ENCODE measurements at places on chromosomes 7 and 10.

GRCh38 chr10:47107007-47107747 is 192.8 kb upstream of the GDF10 start:
- DNase-seq = no peak

DNA sequence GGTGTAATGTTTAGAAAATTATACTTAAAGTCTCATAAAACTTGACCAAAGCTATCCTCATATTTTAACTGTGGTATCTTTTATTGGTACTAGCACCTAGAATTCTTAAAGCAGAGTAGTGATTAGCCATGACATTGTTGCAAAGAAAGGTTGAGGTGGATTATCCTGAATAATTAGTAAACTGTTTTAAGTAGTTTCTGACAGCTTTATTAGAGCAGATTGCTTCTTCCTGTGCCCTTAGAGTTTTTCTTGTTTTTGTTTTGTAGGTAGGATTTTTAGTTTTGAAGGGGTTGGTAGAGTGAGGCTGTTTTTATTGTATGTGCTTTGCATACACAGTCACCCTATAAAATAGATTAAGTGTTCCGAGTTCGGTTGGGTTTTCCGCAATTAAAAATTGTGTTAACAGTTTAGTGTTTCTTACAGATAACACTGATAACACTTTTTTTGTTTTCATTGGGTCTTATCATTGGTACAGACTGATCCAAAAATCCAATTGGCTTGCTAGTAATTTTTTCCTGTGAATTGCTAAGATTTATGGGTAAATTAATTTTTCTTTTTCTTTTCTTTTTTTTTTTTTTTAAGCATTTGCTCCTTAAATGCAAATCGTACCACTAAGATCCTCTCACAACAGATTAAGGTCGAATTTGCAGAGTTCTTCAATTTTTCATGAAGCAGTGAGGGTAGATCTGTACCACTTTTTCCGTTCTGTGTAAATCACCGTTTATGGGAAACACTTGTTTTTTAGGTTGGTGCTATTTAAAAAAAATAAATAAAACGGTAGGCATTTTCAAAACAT is 2.1 kb upstream of the PBLD start:
- no peak for DNase-seq

DNA sequence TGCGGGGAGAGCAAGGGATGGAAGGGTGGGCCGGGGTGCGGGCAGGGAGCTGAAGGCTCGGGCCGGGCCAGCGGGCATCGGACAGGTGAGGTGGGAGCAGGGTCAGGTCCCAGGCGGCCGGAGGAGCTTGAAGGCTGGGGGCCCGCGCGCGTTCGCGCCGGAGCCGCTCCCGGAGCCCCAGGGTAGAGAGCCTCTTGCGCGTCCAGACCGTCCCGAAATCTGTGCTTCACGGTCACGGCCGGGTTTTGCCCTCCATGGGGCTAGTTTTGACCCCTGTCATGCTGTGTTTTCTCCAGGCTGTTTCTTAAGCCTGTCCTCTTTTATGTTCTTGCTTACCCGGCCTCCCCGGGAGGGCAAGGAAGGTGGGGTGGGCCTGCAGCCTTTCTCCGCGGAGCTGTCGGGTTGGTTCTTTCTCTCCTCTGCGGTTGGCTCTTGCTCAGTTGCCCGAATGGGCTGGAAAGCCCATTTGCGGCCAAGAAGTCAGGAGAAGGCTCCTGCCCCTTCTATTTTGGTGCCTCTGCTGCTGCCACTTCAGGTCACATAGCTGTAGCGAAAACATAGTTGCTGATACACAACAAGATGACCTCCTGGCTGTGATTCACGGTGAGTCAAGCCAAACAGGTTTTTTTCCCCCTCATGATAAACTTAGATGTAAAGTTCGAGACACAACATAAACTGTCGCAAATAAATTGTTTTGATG is 650 bp downstream of the UBE2D1 start:
- DNase-seq = no peak

DNA sequence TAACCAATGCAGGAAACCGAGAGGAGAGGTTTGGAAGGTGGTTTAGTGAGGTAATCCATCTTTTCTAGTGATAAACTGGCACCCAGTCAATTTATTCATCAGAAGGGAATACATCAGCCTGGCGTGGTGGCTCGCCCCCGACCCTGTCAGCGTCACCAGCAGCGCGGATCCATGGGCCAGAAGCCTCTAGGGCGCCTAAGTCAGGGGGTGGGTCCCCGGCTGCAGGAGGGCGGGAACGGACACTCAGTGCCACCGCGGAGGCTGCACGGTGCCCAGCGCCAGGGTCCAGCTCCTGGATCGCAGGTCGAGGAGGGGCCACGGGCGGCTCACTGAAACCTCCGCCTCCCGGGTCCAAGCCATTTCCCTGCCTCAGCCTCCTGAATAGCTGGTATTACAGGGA is 866 bp upstream of the ANKRD30A start:
- no peak for DNase-seq

DNA sequence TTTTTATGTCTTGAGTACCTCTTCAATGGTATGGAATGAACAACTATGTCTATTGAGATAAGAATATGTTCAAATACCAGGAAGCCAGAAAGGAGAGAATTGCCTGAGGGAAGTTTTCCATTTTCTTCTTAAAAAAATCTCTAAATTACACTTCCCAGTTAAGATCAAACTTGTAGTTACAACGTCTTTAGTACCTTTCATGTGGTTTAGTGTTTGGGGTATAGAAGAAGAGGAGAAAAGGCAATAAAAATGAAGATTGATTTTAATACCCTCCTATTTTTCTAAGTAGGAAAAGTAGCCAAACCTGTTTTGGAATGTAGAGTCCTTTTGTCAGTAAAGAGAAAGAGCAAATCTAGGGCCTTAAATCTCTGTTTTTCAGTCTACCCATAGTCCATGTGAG is 470.0 kb upstream of the SEMA3A start:
- DNase-seq = no peak

DNA sequence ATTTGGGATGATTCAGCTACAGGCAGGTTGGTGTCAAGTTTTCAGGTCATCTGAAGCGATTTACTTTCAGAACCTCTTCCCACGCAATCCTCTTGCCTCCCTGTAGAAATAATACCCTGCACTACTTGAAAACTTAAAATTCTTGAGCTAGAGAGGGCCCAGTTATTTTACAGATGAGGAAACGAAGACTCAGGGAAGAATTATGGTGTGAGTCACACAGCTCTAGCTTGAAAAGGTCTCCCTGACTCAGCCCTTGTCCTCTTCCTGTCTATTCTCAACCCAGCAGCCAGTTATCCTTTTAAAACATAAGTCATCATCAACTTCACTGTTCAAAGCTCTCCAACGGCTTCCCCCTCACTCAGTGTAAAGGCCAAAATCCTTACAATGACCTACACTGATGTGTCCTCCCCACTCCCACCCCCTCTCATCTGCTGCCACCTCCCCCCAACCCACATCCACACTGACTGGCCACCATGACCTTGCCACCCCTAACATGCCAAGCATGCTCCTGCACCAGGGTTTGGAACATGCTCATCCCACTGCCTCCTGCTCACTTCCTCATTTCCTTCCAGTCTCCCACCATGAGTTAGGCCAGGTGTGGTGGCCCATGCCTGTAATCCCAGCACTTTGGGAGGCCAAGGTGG is 3.4 kb downstream of the DNMBP start:
- DNase-seq = no peak

- DNase-seq = no peak
These were observed 1255.7 kb upstream of the LRRTM3 start for GRCh38 chr10:65670087-65670486.

DNA sequence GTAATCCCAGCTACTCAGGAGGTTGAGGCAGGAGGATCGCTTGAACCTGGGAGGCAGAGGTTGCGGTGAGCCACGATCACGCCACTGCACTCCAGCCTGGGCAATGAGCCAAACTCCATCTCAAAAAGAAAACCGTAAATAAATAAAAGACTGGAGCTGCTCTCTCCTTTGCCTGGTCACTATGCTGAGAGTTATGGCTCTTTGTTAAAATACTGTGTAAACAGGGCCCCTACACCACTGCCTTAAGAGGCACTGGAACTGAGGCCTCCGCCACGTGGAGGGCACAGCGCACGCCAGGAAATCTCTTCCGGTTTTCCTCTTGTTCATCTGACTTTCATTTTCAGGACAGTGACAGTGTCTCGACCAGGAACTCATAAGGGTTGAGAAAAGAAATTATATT is 123.3 kb downstream of the PAXIP1 start:
- no peak for DNase-seq

DNA sequence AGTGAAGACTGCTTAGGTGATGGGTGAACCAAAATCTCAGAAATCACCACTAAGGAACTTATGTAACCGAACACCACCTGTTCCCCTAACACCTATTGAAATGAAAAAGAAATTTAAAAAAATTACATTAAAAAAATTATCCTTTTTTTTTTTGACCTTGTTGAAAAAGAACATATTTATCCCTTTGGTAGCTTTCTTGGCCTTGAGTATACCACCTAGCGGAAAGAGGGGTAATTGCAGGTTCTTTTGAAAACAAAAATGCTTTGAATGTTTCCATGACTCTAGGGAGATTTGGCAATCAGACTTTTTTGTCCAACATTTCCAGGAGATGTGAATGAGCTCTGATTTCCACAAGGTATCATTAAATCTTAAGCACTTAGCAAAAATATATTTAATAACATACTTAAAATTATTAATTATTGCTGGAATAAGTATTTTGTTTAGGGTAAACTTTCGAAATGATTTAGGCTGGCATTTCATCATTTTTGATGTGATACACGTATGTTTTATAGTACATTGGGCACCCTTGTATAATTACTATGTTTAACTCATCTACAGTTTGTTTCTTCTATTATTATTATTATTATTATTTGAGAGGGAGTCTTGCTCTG is 47.0 kb upstream of the ELMO1 start:
- DNase-seq = no peak

DNA sequence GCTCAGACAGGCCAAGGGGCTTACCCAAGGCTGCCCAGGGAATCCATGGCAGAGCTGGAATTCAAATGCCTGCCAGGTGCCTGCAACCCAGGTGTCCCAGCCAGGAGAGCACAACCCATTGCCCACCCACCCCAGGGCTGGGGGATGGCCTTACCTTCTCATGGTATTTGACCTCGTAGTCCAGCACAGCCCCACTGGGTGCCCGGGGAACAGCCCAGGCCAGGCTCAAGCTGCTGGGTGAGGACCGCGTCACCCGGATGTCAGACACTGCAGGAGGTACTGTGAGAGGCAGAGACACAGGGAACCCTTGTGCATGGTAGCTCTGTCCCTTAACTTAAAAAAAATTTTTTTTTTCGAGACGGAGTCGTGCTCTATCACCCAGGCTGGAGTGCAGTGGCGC is 9.0 kb downstream of the EPHB4 start:
- no peak for DNase-seq

- DNase-seq = no peak
These were observed 554.7 kb downstream of the SORCS3 start for GRCh38 chr10:105195831-105196230.

DNA sequence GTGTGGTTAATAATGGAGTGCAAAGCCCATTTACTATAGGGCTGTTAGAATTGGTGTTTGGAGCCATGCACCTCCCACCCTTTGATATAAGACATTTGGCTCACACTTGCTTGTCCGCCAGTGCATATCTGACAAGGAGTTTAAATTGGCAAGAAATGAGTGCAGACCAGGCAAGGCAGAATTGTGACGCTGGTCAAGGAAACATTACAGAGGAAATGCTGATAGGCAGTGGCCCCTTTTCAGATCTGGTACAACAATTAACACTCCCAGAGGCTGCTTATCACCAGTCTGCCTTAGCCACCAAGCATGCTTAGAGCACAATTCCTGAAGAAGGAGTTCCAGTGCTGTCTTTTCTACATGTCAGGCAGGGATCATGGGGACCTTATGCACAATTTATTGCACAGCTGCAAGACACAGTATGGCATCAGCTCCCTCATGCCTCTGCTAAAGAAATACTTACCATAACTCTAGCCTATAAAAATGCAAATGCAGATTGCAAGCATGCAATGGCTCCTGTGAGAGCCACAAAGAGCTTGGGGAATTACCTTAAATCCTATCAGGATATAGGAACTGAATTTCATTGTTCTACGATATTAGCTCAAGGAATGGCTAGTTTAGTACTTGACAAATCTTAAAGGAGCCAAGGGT is 35.2 kb downstream of the OR13A1 start:
- DNase-seq = no peak

- DNase-seq = no peak
These were observed 13.1 kb upstream of the GOT1 start for GRCh38 chr10:99443500-99443899.

DNA sequence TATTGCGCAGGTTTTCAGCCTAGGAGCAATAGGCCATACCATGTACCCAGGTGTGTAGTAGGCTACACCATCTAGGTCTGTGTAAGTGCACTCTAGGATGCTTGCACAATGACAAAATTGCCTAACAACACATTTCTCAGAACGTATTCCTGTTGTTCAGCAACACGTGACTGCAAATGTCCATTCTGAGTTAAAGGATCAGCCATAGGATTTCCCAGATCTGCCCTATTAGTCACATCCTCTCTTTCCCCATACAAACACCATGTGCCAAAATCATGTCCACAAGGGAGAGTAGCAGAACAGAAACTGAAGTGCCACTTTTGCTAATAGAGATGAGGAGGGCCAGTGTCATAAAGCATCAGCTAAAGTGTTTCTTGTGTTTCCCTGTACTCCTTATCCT is 42.6 kb upstream of the AMPH start:
- DNase-seq = no peak

GRCh38 chr7:42611961-42612360 is 299.9 kb downstream of the C7orf25 start:
- DNase-seq = no peak

GRCh38 chr10:49600046-49600445 is 10.1 kb upstream of the SLC18A3 start:
- no peak for DNase-seq

DNA sequence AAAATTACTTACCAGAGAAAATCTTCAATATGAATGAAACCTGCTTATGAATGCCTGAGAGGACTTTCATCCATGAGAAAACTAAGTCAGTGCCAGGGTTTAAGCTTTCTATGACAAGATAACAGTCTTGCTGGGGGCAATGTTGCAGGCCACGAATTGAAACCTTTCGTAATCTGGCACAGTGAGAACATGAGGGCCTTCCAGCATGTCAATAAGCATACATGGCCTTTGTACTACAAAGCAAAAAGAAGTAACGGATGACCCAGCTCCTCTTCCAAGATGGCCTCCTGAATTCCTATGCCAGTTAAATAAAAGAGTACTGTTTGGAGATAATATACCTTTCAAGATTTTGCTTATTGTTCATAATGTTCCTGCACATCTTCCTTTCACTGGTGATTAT is 270.6 kb upstream of the PHF14 start:
- no peak for DNase-seq

- no peak for DNase-seq
These were observed 580.1 kb downstream of the CCSER2 start for GRCh38 chr10:84908491-84908890.

DNA sequence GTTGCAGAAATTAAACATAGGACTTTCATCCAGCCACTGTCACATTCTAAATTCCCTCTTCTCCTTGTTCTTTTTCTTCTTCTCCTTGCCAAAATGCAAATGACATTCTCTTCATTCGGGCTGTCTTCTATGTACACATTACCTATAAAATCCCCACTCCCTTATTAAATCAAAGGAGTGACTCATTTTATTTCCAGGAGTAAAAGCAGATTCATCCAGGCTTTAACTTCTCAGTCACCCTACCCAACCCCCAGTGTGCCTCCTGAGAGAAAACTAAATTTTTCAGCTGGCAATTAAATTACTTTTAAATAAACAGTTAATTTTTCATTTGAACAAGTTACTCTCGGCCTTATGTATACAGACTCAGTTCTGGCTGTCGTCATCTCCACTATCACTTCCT is 223.9 kb upstream of the SHH start:
- no peak for DNase-seq

Measured in stimulated activated CD8-positive, alpha-beta memory T cell treated with anti-CD3 and anti-CD28 coated beads, Interleukin-4, amount 100 ng/mL, for 1 hour (primary cell).